ENCODE measurements at places on chromosomes 3 and 15. TPM values are rescaled to one million over a fixed set of nuclear protein-coding genes. Genes with fewer than 3 reads are reported as not detected.

- no peak overlapping the region for H3K27ac ChIP-seq
- no peaks in the 10 kb centered on the region for H3K27me3 ChIP-seq
- no peak for DNase-seq
- H3K36me3 ChIP-seq: no peaks in the 10 kb centered on the region
- H3K4me1 ChIP-seq: no peaks in the 10 kb centered on the region
Observed at GRCh38 chr3:18419232-18419631, 5.9 kb downstream of the SATB1 start.

GRCh38 chr15:81729340-81729739 is 316.5 kb downstream of the MEX3B start:
- H3K36me3 ChIP-seq: no peaks in the 10 kb centered on the region
- no peaks in the 10 kb centered on the region for H3K4me1 ChIP-seq
- DNase-seq: no peak

DNA sequence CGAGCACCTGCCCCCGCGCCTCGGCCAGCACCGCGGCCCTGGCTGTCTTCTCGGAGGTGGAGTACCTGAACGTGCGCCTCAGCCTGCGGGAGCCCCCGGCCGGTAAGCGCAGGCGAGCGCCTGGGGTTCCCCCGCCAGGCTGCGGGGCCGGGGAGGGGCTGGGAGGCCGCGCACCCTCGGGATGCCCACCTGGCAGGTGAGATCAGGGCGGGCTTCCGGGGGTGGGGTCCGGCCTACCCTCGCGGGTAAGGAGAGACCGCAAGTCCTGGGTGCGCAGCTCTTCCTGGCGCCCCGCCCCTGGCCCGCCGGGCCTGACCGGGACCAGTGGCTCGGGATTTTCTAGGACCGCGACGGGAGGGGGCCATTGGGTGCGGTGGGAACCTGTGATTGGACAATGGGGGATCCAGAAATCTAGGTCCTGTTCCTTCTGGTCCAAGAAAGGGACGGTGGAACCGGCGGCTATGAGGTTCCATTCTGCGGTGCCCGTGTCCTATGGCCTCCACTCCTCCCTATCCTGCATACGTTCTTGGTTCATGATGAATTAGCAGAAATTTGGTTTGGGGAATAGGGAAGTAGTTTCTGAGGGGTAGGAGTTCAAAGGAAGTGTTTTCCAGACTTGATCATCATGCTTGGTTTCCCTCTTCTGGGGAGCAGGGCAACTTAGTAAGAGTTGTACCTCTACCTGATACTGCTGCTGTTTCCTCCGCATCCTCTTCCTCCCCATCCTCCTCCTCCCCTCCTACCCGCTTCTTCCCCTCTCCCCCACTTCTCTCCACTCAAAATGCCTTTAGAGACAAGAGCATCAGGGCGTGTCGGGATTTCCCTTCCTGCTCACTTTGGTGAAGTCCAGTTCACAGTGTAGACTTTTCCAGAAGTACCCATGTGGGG is 808 bp downstream of the ARRDC4 start:
- H3K4me3 ChIP-seq: peak overlapping the region; percentile 52
- no peak overlapping the region for H3K27ac ChIP-seq
- no peaks in the 10 kb centered on the region for H3K27me3 ChIP-seq
- no peaks in the 10 kb centered on the region for H3K36me3 ChIP-seq

DNA sequence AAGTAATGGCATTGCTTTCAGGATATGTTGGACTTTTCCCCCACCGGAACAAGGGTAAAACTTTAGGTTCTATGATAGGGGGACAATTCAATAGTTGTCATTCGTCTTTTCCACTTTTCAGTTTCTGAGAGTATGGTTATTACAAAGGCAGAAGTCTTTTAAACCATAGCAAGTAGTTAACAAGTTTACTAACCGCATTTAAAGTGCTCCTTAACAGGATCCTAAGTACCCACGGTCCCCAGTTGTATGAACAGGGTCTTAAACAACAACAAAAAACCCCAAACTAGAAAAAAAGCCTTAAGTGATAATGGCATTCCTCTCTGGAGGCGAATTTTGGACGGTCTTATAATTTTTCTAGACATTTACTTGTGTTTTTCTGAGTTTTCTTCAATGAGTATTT is 831 bp downstream of the IFT57 start:
- H3K4me1 ChIP-seq: peaks cover 26% of the 10 kb centered on the region
- H3K27ac ChIP-seq: peak overlapping the region; percentile 81
- no peaks in the 10 kb centered on the region for H3K27me3 ChIP-seq
- no peaks in the 10 kb centered on the region for H3K36me3 ChIP-seq
- DNase-seq: no peak

- no peaks in the 10 kb centered on the region for H3K36me3 ChIP-seq
- no peak for DNase-seq
- no peaks in the 10 kb centered on the region for H3K4me1 ChIP-seq
- no peak overlapping the region for H3K27ac ChIP-seq
Observed at GRCh38 chr15:51144021-51144532, 49.4 kb upstream of the TNFAIP8L3 start.

- H3K27me3 ChIP-seq: no peaks in the 10 kb centered on the region
- H3K36me3 ChIP-seq: no peaks in the 10 kb centered on the region
- no peak for DNase-seq
Observed at GRCh38 chr3:177350121-177350520, 152.8 kb upstream of the TBL1XR1 start.

CCNDBP1 gene
- total RNA-seq: 95.9 TPM

GRCh38 chr15:84807228-84807627 is 9.9 kb upstream of the ALPK3 start:
- H3K4me3 ChIP-seq: no peak overlapping the region
- DNase-seq: no peak
- H3K27ac ChIP-seq: no peak overlapping the region
- H3K4me1 ChIP-seq: no peaks in the 10 kb centered on the region
- peaks cover 21% of the 10 kb centered on the region for H3K36me3 ChIP-seq
- H3K27me3 ChIP-seq: no peaks in the 10 kb centered on the region

DNA sequence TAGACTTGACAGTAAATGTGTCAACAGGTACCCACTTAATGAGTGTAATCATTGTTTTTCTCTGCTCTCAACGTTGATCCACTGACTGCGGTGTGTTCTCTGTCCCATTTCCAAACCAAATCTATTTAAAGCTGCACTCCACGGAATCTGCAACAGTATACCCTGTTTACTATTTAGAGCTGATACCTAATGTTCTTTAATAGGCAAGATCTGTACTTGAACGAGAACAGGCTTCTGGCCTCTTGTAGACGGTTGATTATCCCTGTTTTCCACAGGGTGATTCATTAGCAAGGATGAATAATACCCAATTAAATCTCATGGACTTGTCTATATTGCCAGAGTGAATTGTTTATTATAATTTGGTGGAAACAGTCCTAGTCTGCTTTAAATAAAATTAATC is 189.9 kb downstream of the LPP start:
- no peaks in the 10 kb centered on the region for H3K36me3 ChIP-seq
- H3K4me1 ChIP-seq: peaks cover 34% of the 10 kb centered on the region
- H3K27me3 ChIP-seq: no peaks in the 10 kb centered on the region
- peak overlapping the region; percentile 10 for H3K27ac ChIP-seq
- no peak for DNase-seq

DNA sequence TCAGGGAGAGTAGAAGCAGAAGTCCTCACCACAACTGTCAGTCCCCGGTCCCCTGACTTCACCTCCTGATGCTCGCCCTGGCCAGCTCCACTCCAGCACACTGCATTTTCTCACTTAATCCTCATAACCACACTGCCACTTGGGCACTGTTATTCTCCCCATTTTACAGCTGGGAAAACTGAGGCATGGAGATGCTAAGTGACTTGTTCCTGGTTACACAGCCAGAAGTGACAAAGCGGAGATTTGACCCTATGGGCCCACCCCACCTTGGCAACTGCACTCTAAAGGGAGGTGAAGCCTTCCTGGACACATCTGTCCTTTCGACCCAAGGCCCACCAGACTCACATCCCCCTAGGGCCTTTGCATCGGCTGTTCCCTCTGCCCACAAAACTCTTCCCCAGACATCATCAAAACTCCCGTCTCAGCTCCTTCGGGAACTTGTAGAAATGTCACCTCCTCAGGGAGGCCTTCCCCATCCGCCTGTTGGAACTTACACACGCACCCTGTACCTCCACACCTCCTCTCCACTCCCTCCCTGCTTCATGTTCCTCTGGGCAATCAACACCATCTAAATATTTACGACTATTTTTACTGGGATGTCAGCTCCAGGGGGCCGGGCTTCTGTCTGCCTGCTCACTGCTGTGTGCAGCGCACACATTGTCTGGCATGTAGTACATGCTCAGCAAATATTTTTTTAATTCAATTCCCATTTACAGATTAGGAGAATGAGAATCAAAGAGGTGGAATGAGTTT is 3.1 kb downstream of the GRIP2 start:
- H3K4me3 ChIP-seq: no peak overlapping the region
- H3K27ac ChIP-seq: no peak overlapping the region
- H3K27me3 ChIP-seq: no peaks in the 10 kb centered on the region

TMEM207 gene
- not detected for total RNA-seq

SUSD5 gene
- total RNA-seq: 2.0 TPM

DNA sequence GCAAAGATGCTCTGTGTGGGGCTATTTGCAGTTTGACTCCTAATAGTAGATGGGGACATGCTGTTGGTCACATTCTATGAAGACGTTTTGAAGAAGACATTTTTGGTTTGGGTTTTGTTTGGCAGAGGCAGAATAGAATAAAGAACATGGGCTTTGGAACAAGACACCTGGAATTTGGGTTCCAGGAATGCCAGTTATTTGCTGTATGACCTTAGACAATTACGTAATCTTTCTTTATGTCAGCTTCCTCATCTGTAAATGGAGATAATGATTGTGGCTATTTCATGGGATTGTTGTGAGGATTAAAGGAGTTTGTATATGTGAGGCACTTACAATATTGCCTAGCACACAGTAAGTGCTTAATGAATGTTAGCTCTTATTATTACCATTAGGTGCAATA is 91.6 kb downstream of the MESD start:
- H3K4me3 ChIP-seq: no peak overlapping the region
- no peaks in the 10 kb centered on the region for H3K4me1 ChIP-seq
- DNase-seq: no peak
- no peaks in the 10 kb centered on the region for H3K27me3 ChIP-seq
- no peak overlapping the region for H3K27ac ChIP-seq

PLIN1 gene
- total RNA-seq: 21.3 TPM

- H3K4me1 ChIP-seq: no peaks in the 10 kb centered on the region
- DNase-seq: no peak
- no peaks in the 10 kb centered on the region for H3K36me3 ChIP-seq
Observed at GRCh38 chr3:148081926-148082325, 615.8 kb upstream of the AGTR1 start.

HTR3C gene
- total RNA-seq: not detected
